ENCODE measurements at places on chromosomes 6 and 20. TPM values are rescaled to one million over a fixed set of nuclear protein-coding genes. Genes with fewer than 3 reads are reported as not detected.

Gene NQO2
- 29.1 TPM for total RNA-seq

Gene DPPA5
- total RNA-seq: not detected

Gene MAP1LC3A
- 3.6 TPM for total RNA-seq

Gene ETV7
- total RNA-seq: 0.54 TPM

Gene BPIFB1
- total RNA-seq: not detected

DNA sequence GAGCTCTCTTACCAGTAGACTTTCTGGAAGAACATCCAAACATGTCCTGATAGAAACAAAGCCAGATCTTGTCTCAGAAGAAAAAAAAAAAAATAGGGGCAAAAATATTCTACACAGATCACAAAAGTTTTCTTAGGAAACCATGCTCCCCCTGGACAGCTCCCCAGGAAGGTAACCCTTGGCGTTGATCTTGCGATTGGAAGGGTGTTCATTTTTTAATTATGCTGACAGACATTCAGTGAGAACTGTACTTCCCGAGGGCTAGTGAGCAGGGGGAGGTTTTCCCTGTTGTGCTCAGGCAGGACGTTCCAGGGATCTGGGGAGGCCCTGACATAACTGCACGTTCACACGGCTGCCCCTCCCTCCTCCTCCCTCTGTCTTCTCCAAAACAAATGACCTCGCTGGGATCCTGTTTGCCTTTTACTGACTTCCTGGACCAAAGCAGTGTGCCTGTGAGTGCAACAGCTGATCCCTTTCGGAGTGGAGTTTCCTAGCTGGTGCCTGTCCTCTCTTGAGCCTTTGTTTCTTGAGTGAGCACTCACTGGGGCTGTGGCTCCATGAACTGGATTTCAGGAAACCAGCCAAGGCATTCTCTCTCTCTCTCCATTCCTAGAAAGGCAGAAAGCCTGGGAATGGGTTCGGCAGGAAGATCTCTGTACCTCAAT is 46.7 kb downstream of the MARCKS start:
- H3K4me3 ChIP-seq: no peak overlapping the region
- H3K4me1 ChIP-seq: peaks cover 2% of the 10 kb centered on the region
- H3K27me3 ChIP-seq: peaks cover 4% of the 10 kb centered on the region
- no peaks in the 10 kb centered on the region for H3K36me3 ChIP-seq
- DNase-seq: peak; percentile 17
- H3K27ac ChIP-seq: no peak overlapping the region

GRCh38 chr6:42276034-42276890 is 58.6 kb upstream of the MRPS10 start:
- H3K4me3 ChIP-seq: no peak overlapping the region
- H3K27me3 ChIP-seq: no peaks in the 10 kb centered on the region
- H3K36me3 ChIP-seq: peaks cover 18% of the 10 kb centered on the region

- peaks cover 26% of the 10 kb centered on the region for H3K27me3 ChIP-seq
- DNase-seq: no peak
- no peak overlapping the region for H3K27ac ChIP-seq
- no peaks in the 10 kb centered on the region for H3K4me1 ChIP-seq
Measured at GRCh38 chr6:112106562-112106961, 19.2 kb downstream of the FAM229B start.

DNA sequence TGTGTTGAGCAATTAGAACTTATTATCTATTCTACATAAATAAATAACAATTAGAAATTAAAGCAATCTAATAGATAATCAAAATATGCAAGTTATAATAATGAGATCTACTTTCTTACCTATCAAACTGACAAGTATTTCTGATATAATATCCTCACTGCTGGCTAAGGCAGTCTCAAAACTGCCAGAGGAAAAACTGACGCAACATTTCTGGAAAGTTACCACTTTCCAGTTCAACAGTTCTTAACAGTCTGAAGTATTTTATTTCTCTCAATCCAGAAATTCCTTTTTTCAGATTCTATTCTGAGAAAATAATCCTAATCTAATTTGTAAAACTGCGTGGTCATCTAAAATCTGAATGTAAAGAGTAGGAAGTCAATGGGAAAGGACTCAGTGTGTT is 121.0 kb downstream of the TRDN start:
- no peaks in the 10 kb centered on the region for H3K36me3 ChIP-seq
- DNase-seq: no peak
- no peak overlapping the region for H3K27ac ChIP-seq

GRCh38 chr6:106626485-106626884 is 2.8 kb downstream of the RTN4IP1 start:
- H3K36me3 ChIP-seq: peaks cover 11% of the 10 kb centered on the region
- no peaks in the 10 kb centered on the region for H3K27me3 ChIP-seq
- H3K4me1 ChIP-seq: peaks cover 14% of the 10 kb centered on the region
- no peak overlapping the region for H3K4me3 ChIP-seq
- H3K27ac ChIP-seq: no peak overlapping the region
- DNase-seq: peak; percentile 39

GRCh38 chr6:159056003-159056402 is 11.2 kb upstream of the TAGAP start:
- peaks cover 2% of the 10 kb centered on the region for H3K36me3 ChIP-seq
- H3K27ac ChIP-seq: peak overlapping the region; percentile 94
- H3K27me3 ChIP-seq: peaks cover 1% of the 10 kb centered on the region
- peak overlapping the region; percentile 70 for H3K4me3 ChIP-seq
- no peak for DNase-seq

DNA sequence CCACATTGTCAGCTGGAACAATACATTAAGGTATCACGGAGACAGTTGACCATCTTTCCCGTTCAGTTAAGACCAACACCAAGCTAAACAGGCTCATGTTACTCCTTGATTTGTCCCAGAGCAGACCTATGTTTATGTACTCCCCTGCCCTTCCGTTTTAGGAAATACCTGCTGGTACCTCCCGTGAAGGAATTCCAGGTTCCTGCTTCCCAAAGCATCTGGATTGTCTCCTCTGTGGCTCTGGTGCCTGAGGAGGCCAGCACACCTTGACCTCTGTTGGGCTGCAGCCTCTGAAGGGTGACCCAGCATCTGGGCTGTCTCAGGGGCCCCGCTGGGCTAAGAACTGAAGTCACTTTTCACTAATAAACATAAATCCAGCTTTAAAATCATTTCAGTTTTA is 647.8 kb upstream of the MARCKS start:
- H3K27ac ChIP-seq: no peak overlapping the region
- no peak for DNase-seq
- no peaks in the 10 kb centered on the region for H3K4me1 ChIP-seq
- no peaks in the 10 kb centered on the region for H3K36me3 ChIP-seq
- no peaks in the 10 kb centered on the region for H3K27me3 ChIP-seq
- H3K4me3 ChIP-seq: no peak overlapping the region

GRCh38 chr6:3228046-3228671 is 706 bp upstream of the TUBB2B start:
- H3K27ac ChIP-seq: no peak overlapping the region
- H3K27me3 ChIP-seq: peaks cover 78% of the 10 kb centered on the region
- peak overlapping the region; percentile 85 for H3K4me3 ChIP-seq
- peaks cover 5% of the 10 kb centered on the region for H3K36me3 ChIP-seq
- DNase-seq: peak; percentile 68

GRCh38 chr6:16657768-16658167 is 103.5 kb downstream of the ATXN1 start:
- peak; percentile 75 for DNase-seq
- H3K4me3 ChIP-seq: peak overlapping the region; percentile 50

- H3K27me3 ChIP-seq: no peaks in the 10 kb centered on the region
- H3K27ac ChIP-seq: no peak overlapping the region
- H3K4me1 ChIP-seq: no peaks in the 10 kb centered on the region
- DNase-seq: no peak
Measured at GRCh38 chr6:102918161-102918560, 1524.7 kb downstream of the GRIK2 start.

DNA sequence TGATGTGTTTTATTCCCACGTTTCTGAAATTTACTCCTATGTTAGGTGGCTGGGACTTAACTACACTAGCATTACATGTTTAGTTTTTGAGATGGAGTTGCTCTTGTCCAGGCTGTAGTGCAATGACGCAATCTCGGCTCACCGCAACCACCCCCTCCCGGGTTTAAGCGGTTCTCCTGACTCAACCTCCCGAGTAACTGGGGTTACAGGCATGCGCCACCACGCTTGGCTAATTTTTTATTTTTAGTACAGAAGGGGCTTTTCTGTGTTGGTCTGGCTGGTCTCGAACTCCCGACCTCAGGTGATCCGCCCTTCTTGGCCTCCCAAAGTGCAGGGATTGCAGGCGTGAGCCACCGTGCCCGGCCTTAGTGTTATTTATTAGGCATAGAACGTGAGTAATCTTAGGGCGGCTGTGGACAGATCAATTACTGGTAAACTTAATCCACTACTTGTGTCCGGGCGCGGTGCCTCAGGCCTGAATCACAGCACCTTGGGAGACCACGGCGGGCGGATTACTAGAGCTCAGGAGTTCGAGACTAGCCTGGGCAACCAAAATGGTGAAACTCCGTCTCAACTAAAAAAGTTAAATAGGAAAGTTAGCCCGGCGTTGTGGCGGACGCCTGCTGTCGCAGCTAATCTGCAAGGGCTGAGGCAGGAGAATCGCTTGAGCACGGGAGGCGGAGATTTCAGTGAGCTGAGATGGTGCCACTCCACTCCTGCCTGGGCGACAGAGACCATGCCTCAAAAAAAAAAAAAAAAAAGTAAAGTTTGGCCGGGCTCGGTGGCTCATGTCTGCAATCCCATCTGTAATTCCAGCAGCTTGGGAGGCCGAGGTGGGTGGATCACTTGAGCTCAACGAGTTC is 123.7 kb upstream of the BTN3A2 start:
- peaks cover 4% of the 10 kb centered on the region for H3K36me3 ChIP-seq
- peak overlapping the region; percentile 94 for H3K27ac ChIP-seq
- H3K27me3 ChIP-seq: no peaks in the 10 kb centered on the region
- peaks cover 36% of the 10 kb centered on the region for H3K4me1 ChIP-seq
- H3K4me3 ChIP-seq: peak overlapping the region; percentile 81

DNA sequence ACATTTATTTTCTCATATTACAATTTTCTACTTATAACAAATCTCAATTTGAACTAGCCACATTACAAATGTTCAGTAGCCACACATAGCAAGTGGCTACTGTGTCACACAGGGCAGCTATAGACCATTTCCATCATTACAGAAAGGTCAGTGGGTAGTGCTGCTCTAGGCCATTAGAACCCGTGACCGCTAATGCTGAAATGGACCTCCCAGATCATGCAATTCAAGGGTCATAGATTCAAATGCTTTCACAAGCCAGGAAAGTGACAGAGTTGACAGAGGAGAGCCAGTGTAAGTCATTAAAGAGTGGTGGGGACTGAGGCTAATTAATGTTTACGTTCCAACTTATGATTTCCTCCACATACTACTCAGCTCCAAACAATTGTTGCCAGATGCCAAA is 3.5 kb upstream of the OCSTAMP start:
- H3K4me1 ChIP-seq: peaks cover 66% of the 10 kb centered on the region
- H3K4me3 ChIP-seq: no peak overlapping the region
- H3K36me3 ChIP-seq: no peaks in the 10 kb centered on the region
- H3K27ac ChIP-seq: no peak overlapping the region
- no peak for DNase-seq

DNA sequence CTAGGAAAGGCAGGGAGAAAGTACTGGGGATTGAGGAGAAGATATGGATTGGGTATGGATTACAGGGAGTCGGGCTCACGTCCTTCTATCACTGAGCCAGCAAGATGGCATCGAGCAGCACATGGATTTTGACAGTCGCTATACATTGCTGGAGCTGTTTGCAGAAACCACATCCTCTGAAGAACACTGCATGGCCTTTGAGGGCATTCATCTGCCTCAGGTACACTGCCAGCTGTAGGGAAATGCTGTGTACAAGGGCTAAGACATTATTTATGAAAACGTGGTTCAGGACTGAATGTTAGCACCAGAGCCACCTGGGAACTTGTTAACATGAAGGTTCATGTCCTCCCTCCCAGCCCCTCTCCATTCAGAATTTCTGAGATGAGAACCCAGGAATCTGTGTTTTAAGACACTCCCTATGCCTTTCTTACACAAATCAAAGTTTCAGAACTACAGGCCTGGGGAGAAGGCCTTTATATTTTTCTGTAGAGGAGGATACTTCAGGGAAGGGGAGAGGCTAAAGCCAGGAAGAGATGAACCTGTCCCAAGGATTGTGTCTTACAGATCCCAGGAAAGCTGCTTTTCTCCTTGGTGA is 3.5 kb downstream of the CUL9 start:
- H3K36me3 ChIP-seq: peaks cover 37% of the 10 kb centered on the region
- peak overlapping the region; percentile 48 for H3K27ac ChIP-seq
- H3K4me1 ChIP-seq: peaks cover 39% of the 10 kb centered on the region

- no peaks in the 10 kb centered on the region for H3K4me1 ChIP-seq
- DNase-seq: no peak
- H3K36me3 ChIP-seq: no peaks in the 10 kb centered on the region
- no peak overlapping the region for H3K27ac ChIP-seq
Measured at GRCh38 chr6:88276331-88276730, 110.2 kb upstream of the CNR1 start.

GRCh38 chr20:62448038-62448437 is 20.7 kb upstream of the RBBP8NL start:
- no peak overlapping the region for H3K27ac ChIP-seq
- no peaks in the 10 kb centered on the region for H3K36me3 ChIP-seq
- DNase-seq: no peak

GRCh38 chr6:96522465-96523009 is 931 bp downstream of the UFL1 start:
- peaks cover 17% of the 10 kb centered on the region for H3K36me3 ChIP-seq
- H3K4me1 ChIP-seq: peaks cover 18% of the 10 kb centered on the region
- peak overlapping the region; percentile 99 for H3K27ac ChIP-seq
- no peak for DNase-seq
